ENCODE measurements at places on chromosomes 16 and 17.
A peak's percentile ranks its signal among the peaks of the same experiment; 100 is the strongest.

DNA sequence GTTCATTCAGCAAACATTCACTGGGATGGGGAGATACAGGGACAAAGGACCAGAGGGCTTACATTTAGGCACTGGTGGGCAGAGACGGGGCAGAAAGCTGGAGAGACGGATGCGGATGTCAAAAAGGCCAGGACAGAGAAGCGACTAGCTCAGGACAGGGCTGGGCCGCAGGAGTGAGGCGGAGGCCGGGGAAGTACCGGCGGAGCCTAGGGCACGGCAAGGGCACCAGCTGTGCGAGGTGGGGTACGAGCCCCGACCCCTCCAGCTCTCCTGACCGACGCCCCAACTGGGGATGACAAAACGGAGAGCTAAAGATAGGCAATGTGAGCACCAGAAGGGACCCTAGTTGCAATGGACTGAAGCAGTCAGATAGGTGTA, 3.9 kb upstream of the SGCA start:
- peak; percentile 76 for DNase-seq

DNA sequence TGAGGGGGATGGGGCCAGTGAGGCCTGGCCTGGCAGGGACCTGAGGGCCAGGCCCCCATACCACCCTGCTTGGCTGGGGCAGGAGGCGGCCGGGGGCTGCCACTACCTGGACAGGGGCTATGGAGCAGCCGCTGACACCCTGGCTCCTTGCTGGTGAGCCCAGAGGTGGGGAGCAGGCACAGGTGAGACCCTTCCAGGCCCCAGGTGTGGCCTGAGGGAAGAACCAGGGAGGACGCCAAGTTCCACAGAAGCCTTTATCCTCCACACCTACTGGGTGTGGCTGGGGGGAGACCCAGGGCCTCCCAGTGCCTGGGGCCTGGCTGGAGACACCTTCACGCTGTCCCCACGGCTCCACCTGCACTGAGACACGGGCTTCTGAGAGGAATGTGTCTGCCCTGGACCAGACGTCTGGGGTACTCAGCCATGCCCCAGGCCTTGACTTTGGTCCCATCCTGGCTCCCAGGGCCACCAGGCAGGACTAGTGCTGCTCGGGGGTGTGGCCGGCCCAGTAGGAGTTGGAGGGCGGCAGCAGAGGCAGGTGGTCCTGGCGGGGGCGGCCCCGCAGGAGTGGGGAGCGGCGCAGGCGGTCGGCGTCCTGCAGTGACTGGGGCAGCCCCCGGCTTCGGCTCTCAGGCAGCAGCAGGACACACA, 4.7 kb downstream of the SLC22A31 start:
- no peak for DNase-seq

DNA sequence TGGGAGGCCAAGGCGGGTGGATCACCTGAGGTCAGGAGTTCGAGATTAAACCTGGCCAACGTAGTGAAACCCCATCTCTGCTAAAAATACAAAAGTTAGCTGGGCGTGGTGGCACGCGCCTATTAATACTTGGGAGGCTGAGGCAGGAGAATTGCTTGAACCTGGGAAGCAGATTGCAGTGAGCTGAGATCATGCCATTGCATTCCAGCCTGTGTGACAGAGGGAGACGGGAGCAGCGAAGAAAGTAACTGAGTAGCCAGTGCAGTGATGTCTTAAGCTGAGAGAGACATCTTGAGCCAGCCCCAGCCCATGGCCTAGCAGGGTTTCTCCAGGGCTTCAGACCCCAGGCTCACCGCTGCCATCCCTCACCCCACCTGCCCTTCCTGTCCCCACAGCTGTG, 9.8 kb upstream of the SMIM5 start:
- no peak for DNase-seq

- no peak for DNase-seq
These were observed 17.1 kb downstream of the DGKE start for GRCh38 chr17:56851008-56851407.

DNA sequence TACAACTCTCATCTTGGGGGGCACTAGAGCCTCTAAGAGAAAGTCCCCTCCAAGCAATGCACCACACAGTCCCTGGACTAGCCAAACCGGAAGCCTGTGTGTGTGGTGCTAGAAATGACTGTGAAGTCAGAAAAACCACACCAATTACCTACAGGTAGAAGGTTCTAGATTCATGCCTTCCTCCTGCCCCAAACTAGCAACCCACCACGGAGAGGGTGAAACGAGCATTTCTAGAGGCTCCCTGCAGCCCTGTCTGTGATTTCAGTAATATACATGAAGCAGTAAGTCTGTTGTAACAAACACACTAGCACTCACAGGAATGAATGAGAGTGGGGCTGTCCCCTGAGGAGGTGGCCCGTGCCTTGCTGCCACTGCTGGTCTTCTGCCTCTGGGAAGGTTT, 13.6 kb downstream of the ZFHX3 start:
- no peak for DNase-seq

DNA sequence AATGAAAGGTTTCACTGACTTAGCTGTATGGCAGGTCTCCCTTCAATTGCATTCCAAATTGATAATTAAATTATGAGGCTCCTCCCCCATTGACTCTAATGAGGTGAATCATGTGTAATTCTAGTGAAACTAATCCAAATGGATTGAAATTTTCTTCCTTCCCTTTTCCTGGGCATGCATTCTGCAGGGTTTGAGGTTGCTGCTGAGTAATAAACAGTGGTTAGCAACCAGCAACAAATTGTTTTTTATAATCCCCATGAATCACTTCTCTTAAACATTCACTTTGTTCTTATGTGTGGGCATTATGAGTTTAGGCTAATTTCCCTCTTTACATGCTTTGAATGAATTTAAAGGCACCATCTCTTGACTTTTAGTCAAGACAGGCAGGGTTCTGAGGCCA, 43.4 kb downstream of the MYOCD start:
- no peak for DNase-seq

- no peak for DNase-seq
These were observed 23.4 kb downstream of the LPCAT2 start for GRCh38 chr16:55532227-55532626.

- no peak for DNase-seq
These were observed 62.4 kb upstream of the PLCG2 start for GRCh38 chr16:81716478-81717225.

DNA sequence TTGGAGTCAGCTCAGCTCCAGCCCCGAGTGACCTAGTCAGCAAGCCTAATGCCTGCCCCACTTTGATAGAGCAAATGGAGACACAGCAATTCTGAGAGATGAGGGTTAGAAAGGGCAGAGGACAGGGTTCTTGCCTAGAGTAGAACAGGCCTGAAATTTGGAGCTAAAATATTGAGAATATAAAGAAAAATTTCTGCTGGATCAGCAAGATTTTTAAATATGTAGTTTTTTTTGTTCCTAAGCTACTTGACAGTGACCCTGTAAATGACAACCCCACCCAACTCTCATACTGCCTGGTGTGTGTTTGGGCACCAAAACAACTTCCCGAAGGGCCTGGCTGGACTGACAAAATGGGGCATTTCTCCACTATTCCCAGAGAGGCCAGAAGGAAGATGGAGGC, 26.7 kb downstream of the CYB561 start:
- no peak for DNase-seq

DNA sequence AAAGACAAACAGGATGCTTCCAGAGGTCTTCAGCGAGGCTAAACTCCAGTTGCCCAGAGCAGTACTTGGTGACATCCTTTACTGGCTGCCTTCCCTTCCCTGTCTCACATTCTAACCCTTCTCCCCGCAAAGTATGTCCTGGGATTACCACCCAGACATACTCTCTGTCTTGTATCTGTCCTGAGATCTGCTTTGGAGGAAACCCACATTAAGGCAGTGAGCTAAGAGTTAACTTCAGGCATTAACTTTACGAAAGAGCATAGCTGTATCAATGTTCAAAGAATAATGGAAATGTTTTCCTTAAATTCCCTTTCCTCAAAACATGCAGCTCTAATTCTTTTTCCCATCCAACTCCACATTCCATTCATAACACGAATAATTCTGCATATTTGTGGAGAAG, 385.2 kb downstream of the NPIPA8 start:
- DNase-seq, result no peak
